ENCODE measurements at places on chromosomes 3 and 15.

- DNase-seq, result no peak
Observed at GRCh38 chr3:181912384-181912783, 200.7 kb downstream of the SOX2 start.

DNA sequence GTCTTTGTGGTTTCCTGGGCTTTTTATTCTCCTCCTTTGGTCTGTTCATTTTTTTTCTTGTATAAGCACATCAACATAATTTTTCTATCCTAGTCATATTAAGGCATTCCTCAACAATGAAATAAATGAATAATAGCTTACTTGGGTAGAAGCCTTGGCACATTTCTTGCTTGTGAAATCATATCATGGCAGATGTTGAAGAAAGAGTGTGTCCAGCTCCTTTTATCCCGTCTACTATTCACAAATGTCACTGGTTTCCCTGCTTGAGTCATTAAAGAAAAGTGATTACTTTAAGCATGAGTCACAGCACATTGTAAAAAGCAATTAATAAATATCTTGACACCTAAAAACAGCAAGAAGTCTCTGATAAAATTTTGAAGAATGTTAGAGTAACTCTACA lies 42.1 kb downstream of the MINAR1 start:
- no peak for DNase-seq

DNA sequence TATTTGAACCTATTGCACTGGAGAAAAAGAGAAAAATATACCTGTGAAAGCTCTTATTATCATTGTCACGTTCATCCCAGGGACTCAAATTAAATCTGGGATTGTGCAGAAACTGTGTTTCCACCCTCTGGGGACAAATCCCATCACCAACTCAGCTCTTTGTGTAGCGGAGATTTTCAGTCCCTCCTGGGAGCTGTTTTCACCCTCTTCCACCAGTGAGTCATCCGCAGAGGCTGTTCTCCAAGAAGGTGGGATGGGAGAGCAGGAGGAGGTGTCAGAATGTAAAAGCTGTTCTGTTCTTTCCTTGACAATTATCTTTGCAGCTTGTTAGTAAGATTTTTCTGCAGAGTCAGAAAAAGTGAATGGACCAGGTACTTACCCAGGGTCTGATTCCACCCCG lies 28.0 kb downstream of the SV2B start:
- DNase-seq, result no peak

DNA sequence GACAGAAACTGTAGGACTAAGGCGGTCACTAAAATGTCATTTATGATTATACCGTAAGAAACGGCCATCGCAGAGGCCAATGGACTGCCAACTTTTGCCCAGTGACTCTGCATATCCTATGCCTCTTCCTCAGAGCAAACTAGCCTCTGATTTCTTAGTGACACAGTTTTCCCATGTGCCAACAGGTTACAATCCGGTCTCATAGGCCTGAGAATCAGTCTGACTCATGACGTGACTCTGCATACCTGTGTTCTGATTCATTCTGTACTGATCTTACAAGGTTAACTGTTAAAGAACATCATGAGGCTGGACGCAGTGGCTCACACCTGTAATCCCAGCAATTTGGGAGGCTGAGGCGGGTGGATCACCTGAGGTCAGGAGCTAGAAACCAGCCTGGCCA lies 17.8 kb downstream of the RUBCN start:
- DNase-seq, result no peak

GRCh38 chr3:195011231-195011834 lies 259.6 kb downstream of the XXYLT1 start:
- DNase-seq, result no peak

DNA sequence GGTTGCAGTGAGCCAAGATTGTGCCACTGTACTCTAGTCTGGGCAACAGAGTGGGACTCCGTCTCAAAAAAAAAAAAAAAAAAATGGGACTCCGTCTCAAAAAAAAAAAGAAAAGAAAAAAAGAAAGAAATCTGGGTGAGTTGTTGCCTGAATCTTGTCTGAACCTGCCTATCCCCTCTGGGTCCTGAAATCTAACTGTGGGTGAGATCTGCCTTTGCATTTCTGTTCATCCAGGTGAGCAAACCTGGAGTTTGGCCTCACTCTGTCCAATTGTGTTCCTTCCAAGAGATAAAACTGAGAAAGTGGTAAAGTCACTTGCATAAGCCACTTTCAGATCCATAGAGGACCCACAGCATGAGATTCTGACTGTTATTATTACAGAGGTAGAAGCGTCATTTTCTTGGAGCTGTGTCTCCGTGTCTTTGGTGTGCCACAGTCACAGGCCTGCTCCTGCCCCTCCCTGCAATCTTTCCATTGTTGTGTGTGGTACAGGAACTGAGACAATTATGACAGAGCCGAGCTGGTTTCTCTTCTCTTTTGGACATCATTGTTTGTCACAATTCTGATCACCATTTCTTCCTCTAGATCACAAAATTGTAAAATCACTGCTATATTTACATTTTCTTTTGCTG lies 235.9 kb downstream of the LPP start:
- DNase-seq, result no peak

DNA sequence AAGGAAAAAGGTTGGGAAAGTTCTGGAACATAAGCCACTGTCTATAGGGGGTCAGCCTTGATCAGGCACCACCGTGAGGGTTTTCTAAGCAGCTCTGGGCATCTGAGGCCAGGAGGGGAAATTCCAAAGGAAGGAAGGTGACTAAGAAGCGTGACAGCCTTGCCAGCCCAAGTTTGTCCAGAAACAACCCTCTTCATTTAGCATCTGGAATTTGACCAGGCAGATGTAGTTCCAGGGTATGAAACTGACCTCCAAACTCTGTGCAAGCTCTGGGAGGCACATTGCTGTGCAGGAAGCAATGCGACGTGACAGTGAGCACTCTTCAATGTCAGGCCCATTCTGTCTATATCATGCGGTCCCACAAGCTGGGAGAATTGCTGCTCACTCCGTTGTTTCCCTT lies 85.4 kb upstream of the TPM1 start:
- no peak for DNase-seq

- no peak for DNase-seq
Observed at GRCh38 chr3:23271876-23272741, 69.0 kb downstream of the UBE2E2 start.

All from activated CD4-positive, CD25-positive, alpha-beta regulatory T cell (primary cell).